ENCODE measurements at places on chromosomes 3 and 15. TPM values are rescaled to one million over a fixed set of nuclear protein-coding genes. Genes with fewer than 3 reads are reported as not detected.

GRK7 gene
- 0.11 TPM for total RNA-seq

TMA7 gene
- 167 TPM for total RNA-seq

KNG1 gene
- not detected for total RNA-seq

OPA1 gene
- 56.1 TPM for total RNA-seq

CKMT1B gene
- total RNA-seq, result 0.42 TPM

SEMA3B gene
- total RNA-seq, result 44.2 TPM

CCR4 gene
- not detected for total RNA-seq

CNTN4 gene
- total RNA-seq, result 6.6 TPM

MYL3 gene
- total RNA-seq, result 9.5 TPM

ZMYND10 gene
- 0.50 TPM for total RNA-seq

PXK gene
- 35.3 TPM for total RNA-seq

RBM6 gene
- 61.8 TPM for total RNA-seq

C2CD4B gene
- total RNA-seq, result 8.6 TPM

IL16 gene
- 24.9 TPM for total RNA-seq

SLC28A2 gene
- total RNA-seq, result not detected

TFRC gene
- 81.3 TPM for total RNA-seq

SNX4 gene
- total RNA-seq, result 29.3 TPM

PLXNA1 gene
- 33.6 TPM for total RNA-seq

VWA5B2 gene
- total RNA-seq, result 0.32 TPM

SYNPR gene
- total RNA-seq, result not detected

CIAO2A gene
- 19.2 TPM for total RNA-seq

TP63 gene
- 0.26 TPM for total RNA-seq

PROK2 gene
- 2.0 TPM for total RNA-seq

MBNL1 gene
- total RNA-seq, result 735 TPM

FXR1 gene
- 129 TPM for total RNA-seq

CCR3 gene
- total RNA-seq, result not detected

CHRNA3 gene
- 2.9 TPM for total RNA-seq

CASR gene
- not detected for total RNA-seq

PDIA3 gene
- 256 TPM for total RNA-seq

CRABP1 gene
- total RNA-seq, result not detected

FANCD2OS gene
- total RNA-seq, result not detected

IL12A gene
- 1.1 TPM for total RNA-seq

CAND2 gene
- total RNA-seq, result 10.8 TPM

ARPIN gene
- 26.2 TPM for total RNA-seq

ZNF774 gene
- 1.5 TPM for total RNA-seq

C3orf20 gene
- total RNA-seq, result not detected

GASK1A gene
- 22.1 TPM for total RNA-seq

HEG1 gene
- 75.5 TPM for total RNA-seq

ACSBG1 gene
- total RNA-seq, result 1.2 TPM

RETNLB gene
- total RNA-seq, result not detected

SERINC4 gene
- not detected for total RNA-seq

GHSR gene
- total RNA-seq, result not detected

CMTM8 gene
- 1.7 TPM for total RNA-seq

PPP1R14D gene
- not detected for total RNA-seq

SI gene
- total RNA-seq, result not detected

DNAH12 gene
- total RNA-seq, result not detected

KAT2B gene
- total RNA-seq, result 37.8 TPM

DYNLT2B gene
- total RNA-seq, result 5.3 TPM

NR1I2 gene
- not detected for total RNA-seq

ATP13A5 gene
- not detected for total RNA-seq

GREM1 gene
- total RNA-seq, result 8.6 TPM

PTH1R gene
- 7.5 TPM for total RNA-seq

Data from esophagus muscularis mucosa (tissue), 4 donors.